ENCODE measurements at places on chromosomes 16 and 17.

DNA sequence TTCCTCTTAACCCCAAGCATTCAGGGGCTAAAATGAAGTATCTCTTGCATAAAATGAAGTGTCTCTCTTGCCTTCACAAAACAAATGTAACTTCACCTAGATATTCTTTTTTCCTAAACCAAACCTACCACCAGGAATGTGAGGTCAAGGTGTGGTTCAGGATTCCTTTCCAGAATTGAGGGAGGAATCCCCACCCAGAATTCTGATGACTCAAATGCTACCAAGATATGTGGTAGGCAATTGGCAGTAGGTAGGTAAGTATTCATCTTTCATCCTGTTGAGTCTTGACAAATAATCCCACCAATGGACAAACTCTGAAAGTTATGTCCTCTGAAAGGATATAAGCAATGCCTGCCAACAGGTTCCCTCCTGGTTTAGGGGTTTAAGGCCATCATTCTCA lies 26.2 kb downstream of the TRIM16 start:
- peak; percentile 81 for DNase-seq

GRCh38 chr17:13160296-13160695 lies 142.5 kb upstream of the ELAC2 start:
- no peak for DNase-seq

DNA sequence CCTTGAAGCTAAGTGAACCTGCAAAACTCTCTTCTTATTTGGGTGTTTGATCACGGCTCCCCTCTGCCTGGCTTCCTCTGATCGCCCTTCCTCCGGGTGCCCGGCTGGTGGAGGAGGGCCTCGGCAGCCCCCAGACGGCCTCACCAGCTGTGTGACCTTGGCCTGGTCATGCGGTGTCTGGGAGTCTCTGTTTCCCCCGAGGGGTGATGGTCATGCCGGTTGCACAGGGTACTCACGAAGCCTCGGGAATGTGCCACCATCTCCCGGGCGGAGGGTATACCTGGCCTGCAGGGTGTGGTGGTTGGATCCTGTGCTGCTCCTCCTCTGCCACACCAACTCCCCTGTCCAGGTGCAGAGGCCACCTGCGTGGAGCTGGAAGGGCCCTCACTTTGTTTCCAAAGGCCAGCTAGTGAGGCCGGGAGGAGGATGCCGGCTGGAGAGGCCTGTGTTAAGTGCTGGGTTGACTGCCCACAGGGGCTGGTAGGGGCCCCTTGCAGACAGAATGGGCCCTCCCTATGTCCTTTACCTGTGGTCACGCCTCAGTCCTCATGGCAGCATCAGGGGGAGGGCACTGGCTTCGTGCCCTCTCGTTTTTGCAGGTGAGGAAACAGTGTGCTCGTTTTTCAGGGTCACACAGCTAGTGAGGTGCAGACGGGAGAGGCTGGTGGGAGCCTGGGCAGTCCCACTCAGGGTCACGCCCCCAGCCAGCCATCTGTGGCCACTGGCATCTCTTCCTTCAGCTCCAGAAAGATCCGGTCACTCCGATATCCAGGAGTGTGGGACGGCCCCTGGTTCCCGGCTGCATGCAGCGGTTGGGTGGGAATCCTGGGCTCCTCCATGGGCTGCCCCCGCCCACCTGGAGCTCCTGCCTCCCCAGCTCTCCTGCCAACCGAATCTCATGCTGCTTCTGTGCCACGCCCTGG lies 148.5 kb upstream of the GSE1 start:
- DNase-seq: no peak

GRCh38 chr17:3400055-3400454 lies 1.8 kb upstream of the OR1E1 start:
- DNase-seq: no peak

DNA sequence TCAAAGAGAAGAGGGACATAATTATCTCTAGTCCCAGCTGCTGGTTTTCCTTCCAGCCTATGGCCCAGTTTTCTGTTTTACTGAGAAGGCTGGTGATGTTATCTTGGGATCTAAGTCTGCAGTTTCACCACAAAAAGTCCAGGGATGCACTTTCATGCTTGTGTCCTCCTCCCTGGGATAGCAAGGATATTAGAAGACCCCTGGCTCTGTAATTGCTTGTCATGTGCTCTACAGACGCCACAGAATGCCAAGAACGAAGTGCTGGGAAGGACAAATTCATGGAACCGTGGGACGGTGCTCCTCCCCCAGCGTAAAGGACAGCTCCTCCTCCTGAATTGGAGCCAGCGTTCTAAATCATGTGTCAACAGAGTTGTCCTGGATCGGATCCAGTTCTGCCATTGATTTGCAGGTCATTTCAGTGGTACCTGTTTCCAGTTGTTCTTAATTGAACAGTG lies 8.6 kb downstream of the MAPT start:
- peak; percentile 6 for DNase-seq

DNA sequence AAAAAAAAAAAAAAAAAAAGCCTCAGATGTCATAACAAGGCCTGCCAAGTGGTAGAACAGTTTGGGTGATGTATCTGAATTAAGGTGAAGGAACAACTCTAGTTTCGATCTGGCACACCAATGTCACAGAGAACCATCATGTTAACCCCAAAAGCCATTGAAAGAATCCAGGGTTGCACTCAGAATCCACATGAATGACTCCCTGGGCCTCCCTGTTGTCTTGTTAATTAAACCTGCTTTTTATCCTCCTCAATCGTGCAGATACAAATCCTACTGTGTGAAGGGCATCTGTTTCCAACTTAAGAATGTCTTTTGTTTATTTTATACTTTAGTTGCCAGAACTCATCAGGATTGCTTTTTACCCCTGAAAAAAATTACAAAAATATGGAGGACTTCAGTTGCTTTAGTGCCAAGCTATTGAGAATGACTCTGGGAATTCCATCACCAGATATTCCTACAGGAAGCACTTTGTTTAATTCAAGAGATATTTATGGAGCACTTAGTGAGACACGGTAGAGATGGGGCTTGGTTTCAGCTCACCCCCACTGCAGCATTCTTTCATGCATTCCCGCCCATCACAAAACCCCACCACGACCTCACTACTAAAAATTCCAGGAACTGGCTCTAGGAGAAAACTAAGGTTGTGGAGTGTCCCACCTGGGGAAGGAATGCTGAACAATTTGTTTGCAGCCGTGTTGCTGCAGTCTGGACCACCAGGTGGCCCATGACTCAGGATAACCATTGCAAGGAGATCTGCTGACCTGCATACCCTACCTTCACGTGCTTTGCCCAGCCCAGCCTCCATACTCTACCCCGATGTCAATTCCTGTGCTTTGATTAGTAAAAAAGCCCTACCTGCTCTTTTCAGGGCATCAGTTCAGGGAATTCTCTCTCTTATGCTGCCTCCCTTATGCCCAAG lies 63.8 kb upstream of the GPRC5B start:
- no peak for DNase-seq

DNA sequence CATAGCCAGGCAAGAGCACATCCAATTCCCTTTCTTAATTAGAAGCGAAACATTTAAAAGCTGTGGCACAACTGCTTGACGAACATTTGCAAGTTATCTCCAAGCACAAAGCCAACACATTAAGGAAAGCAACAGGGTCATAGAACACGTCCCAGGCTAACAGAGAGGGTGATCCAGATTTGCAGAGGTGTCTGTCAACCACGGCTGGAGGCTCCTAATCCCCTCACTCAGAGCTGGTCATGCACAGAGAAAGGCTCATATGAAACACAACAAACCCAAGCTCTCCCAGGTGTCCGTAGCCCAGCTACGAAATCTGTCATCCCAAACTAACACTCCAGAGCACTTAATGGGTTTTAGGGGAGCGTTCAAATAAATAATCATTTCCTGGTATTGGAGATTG lies 276.1 kb downstream of the SLC39A11 start:
- DNase-seq: no peak

GRCh38 chr17:80446645-80447405 lies 29.6 kb downstream of the NPTX1 start:
- no peak for DNase-seq

- no peak for DNase-seq
Observed at GRCh38 chr17:72255481-72255880, 134.7 kb downstream of the SOX9 start.

DNA sequence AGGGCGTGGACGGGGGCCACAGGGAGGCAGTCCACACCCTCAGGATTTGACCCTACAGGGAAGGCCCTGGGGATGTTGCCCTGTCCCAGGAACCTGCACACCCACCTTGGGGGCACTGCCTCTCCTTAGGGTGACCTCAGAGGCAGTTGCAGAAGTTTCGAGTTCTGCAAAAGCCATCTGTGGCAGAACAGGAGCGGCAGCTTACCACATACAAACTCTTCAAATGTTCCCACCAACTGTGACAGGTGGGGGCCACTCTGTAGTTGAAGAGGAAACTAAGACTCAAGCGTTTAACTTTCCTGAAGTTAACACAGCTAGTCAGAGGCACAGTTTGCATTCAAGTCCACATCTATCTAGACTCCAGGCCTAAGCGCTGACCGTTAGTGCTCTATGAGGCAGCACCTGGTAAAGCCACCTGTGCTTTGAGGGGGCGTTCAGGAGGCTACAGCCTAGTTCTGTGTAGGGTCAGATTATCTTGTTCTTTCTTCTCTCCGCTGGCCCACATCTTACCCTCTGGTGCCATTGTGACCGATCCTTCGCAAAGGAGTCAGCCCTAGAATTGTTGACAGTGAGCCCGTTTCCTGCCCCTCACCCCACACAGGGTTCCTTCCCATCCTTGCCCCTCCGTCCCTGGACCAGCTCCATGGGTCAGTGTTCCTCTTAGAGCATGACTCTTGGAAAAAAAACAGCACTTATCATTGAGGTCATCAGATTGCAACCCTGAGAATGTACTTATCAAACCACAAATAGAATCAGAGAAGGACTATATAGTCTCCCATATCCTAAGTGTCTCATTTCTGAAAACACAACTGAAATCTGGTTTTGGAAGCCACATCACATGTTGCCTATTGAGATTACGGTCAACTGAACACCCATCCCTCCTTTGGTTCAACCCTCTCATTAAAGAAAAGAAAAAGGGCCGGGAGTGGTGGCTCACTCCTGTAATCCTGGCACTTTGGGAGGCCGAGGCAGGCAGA lies 45.4 kb downstream of the CDH1 start:
- DNase-seq: no peak

DNA sequence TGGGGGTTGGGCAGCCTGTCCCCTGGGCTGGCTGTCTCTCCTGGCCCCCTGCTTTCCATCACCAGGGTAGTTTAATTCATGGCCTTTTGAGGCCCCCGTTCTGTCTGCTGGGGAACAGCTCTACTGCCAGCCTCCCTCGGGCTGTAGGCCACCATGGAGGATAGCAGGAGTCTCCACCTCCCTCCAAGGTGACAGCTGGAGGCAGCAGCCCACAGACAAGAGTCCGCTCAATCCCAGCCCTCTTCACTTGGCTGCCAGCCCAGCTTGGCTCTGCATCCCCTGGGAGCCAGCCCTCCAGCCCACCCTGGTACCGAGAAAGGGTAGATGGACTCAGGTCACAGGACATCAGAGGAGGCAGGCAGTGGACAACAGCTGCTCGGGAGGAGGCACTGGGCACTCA lies 194.6 kb upstream of the SDK2 start:
- no peak for DNase-seq

DNA sequence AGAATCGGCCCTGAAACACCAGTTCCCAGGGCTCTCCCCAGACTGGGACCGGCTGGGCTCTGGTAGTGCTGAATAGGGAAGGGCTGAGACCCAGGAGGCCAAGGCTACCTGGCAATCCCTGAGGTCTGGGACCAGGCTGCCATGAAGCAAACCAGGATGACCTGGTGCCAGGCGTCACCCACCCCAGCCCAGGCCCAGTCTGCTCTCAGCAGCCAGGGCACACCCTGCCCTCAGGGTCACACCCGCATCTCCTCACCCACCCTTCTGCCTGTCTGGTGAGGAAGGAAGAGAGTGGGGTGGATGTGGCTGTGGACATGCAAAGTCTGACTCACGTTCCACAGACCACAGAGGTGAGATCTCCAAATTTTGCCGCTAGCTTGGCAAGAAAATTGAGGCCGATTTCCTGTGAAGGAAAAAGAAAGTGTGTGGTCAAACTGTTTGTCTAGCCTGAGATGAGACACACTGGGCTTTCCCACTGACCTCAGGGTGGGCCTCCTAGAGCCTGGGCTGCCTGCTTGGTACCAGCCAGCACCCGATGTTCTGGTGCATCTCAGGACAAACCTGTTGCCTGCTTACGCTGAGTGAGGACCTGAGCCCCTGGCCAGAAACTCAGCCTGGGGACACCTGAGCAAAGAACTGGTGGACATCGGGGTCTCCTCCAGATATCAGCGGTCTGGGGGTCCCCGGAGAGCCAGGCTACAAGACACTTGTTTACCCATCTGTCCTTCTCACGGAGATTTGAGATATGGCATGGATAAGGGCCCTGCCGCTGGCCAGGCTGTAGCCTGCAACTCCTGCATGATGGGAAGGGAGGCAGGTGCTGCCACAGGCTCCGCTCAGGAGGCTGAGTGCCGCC lies 6.3 kb upstream of the RAB37 start:
- no peak for DNase-seq

DNA sequence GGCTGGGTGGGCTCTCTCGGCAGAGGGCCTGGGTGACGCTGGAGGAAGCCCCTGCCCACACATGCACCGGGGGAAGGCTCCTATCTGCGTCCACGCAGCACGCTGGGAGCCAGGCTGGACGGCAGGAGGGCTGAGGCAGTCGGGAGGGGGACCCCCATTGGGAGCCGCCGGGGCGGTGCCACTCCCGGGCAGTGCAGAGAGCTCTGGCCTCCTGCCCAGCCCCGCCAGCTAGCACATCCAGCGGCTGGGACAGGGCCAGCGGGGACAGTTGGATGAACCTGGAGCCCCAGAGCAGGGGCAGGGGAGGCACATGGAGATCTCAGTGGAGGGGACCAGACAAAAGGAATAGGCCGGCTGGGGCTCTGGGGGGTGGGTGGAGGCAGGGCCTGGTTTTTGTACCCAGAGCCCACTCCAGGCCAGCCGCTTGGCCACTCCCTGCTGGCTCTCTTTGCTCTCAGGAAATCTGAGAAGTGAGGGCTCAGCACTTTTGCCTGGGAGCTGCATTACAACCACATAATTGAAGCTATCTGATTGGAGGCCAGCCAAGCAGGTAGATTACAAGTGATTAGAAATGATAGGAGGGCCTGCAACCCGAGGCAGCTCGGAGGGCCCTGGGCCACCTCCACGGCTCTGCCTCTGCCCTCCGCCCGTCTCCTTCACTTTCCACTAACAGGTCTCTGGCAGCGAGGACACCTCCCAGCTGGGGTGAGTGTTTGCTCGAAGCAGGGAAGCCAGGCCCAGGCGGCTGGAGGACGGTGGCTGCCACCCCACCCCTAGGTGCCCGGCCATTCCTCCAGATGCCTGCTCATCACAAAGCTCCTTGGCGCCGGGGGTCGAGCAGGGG lies 40.1 kb downstream of the ENGASE start:
- peak; percentile 66 for DNase-seq

DNA sequence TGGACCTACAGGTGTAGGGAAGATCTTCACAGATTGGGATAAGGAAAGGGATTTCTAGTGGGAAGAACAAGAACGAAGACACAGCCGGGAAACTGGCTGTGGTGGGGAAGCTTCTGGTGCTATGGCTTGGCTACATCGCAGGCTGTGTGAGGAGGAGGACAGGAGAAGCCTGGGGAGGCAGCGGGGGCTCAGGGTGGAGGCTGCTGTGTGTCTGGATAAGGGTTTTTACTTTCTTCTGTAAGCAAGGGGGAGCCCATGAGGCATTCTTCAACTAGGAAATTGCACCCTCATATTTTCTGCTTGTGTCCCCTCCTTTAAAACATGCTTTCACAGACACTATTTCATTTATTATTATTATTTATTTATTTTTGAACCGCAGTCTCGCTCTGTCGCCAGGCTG lies 2.9 kb upstream of the RHBDF2 start:
- no peak for DNase-seq
